ENCODE measurements at places on chromosomes 12 and 14.

DNA sequence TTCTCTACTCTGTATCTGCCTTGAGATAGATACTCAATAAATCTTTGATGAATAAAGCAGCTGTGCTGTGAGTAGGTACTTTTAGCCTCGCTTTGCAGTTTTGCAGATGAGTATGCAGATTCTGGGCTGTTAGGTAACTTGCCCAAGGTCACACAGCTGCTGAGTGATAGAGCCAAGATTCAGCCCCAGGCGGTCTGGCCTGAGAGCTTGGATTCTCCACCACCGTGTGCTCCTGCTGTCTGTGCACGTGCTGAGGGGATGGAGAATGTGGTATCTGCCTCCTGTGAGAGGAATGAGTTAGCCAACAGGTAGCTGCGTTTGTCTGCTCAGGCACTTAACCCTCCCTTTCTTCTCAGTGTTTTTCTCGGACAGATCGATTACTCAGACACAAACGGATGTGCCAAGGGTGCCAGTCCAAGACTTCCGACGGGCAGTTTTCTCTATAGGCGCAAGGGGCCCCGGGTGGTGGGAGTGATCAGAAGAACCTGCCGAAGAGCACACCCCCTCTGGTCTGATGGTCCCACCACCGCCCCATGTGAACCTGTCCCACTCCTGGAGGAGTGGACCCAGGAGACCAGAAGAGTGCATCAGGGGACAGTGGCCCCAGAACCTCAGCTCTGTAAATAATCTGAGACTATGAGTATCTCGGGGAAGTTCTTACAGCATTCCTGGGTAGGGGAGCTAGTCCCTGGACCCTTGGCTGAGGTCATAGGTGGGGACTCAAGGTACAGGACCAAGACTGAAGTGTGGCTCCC lies 6.6 kb upstream of the CSAD start:
- DNase-seq = no peak

DNA sequence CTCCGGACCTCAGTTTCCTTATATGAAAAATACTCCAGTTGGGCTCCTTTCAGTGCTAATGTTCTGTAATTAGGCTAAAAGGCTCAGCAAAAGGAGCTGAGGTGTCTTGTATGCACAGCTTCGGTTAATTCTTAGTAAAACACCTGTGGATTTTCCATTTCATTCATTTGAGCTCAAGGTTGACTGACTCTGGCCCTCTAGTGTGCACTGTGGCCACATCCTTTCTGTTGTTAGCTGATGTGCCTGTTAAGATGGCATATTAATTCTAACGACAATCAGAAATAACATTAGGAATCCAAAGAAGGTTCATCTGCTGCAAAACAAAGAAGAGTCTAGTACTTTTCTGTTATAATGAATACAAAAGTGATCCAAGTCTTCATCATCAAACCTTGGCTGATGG lies 45.6 kb downstream of the UNC79 start:
- no peak for DNase-seq

GRCh38 chr12:24948757-24949722 lies at the start of gene BCAT1:
BCAT1 (minus strand) TSS chr12:24949101; CDS start chr12:24948932, 169 bp downstream.
- peak; percentile 40 for DNase-seq

DNA sequence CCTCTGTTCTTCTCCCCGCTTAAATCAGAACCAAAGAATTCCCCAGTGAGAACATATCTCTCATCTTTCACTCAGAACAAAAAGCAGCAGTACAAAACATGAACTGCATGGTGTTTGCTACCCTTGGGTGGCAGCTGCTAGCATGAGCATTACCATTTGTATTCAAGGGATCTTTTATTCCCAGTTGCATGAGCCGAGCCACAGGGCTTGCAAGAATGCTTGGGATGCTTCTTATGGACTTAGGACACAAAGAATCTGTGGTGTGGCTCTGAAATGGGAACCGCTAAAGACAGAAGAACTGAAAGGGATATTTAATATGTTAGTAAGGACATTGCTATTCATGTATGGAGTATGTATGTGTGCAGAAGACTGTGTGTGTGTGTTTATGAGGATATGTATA lies 190.6 kb downstream of the TMX1 start:
- no peak for DNase-seq

GRCh38 chr12:124359671-124360581 lies 65.0 kb downstream of the RFLNA start:
- no peak for DNase-seq

DNA sequence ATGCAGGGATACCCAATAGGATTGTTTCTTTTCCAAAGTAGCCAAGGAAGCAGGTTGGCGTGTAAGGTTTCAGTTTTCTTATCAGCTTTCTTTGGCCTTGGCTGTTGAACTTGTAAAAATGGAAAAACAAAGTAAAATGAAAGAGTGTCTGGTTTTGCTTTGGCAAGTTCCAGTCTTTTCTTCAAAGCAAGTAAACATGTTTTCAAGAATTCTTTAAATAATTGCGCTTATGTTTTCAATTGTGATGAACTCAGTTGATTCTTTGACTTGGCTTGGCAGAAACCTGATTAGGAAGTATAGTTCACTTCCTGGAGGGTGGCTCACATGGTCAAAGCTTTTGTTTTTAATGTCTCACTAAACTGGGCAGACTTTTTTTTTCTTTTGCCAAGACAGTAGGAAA lies 112.2 kb upstream of the USP44 start:
- no peak for DNase-seq

- DNase-seq = no peak
Observed at GRCh38 chr12:115657081-115658013, 620.1 kb downstream of the MED13L start.

DNA sequence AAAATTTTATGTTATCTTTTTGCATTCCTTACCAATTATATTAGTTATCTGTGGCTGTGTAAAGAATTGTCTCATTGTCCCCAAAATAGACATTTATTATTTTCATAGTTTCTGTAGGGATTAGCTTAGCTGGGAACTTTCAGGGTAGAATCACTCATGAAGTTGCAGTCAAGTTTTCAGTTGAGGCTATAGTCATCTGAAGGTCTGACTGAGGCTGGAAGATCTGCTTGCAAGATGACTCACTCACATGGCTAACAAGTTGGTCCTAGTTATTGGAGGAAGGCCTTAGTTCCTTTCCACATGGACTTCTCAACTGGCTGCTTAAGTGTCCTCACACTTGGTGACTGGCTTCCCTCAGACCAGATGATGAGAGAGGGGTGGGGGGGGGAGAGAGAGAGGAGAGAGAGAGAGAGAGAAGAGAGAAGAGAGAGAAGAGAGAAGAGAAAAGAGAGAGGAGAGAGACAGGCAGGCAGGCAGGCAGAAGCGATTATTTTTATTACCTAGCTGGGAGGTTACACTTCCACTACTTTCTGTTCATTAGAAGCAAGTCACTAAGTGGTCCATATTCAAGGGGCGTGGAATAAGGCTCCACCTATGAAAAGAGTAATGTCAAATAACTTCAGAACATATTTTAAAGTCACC lies 6.4 kb downstream of the AP5M1 start:
- DNase-seq = no peak

DNA sequence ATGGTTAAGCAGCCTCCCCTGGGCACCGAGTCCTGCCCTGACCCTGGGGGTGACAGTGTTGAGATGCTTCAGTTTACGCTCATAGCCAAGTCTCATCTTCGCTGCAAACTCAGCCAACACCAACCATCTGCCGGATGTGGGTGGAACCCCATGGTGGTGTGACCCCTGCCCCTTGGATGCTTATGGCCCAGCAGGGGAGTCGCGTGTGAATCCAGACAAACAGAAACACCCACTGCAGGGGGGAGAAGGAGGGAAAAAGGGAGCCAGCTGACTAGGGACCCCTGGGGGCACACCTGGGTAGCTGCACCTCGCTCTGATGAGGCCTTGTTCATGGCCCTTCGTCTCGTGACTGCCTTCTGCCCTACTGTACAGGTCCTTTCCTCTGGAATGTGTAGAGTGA lies 23.8 kb downstream of the AACS start:
- no peak for DNase-seq

DNA sequence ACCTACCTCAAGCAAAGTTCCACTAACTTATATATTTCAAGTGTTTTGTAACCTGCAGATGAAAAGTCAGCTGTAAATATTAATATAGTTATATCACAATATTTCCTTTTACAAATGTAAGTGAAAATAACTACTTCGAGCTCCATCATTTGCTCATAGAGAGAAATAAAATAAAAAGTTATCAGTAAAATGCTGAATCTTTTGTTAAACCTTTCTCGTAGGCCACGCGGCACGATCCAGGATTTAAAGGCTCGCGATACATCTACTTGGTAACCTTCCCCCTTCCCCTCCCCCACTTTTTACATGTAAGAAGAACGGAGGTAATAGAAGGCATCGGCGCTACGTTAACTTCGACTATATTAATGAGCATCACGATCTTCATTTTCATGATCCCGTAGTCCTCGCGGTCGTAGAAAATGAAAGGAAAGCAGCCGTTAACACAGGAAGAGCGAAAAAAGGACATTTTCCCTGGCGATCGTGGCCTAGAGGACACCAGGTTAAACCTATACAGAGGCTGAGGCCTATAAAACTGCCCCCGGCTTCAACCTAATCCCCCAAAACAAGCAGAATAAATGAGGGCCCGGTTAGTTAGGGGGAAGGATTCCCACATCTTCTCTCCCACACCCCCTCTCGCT lies 508 bp downstream of the HNRNPC start:
- peak; percentile 64 for DNase-seq

DNA sequence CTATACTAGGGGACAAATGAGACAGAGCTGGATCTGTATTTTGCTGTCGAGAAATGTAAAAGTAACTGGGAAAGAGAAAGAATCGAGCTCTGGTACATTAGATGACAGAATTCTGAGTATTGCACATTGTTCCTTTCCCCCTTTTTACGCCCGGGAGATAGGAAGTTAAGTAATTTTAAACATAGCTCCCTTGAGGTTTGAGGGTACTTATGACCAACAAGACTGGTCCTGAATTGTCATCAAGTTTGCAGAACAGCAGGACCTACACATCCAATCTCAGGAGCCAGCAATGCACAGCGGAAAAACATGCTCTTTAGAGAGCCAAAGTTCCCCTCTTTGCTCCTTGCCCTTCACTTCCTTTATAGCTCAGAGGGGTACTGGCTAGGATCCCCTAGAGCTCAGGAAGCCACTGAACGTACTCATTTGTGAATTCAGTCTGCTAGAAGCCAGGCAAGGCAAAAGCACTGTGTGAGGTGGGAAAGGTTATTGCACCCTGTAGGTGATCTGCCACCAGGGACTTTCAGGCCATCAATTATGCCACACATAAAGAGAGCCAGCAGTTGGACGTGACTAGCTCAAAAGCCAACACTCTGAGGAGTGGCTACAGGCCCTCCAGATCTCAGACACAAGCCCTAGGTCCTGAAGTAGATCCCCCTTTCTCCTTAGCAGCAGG lies 333.8 kb downstream of the KCNH5 start:
- DNase-seq = no peak

GRCh38 chr12:91210144-91210543 lies 27.5 kb upstream of the DCN start:
- no peak for DNase-seq

GRCh38 chr12:6782119-6782518 lies 7.2 kb upstream of the CD4 start:
- DNase-seq = no peak

DNA sequence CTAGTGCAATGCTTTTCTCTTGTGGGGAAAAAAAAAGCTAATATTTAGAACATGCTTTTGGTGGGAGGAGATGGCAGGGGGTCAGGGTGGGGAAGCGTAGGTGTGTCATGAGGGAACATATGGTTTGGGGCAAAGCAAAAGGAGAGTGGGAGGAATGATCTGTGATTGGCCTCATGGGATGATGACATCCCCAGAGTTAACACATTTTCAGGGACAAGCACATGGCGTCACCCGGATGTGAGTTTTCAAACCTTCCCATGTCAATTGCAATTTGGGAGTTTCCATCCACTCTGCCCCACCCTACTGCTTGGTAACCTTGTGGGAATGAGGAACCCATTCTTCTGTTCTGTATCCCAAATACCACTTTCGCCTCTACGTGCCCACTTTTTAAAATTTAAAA lies 164.2 kb downstream of the SSPN start:
- DNase-seq = no peak

GRCh38 chr14:70706177-70706576 lies 64.5 kb downstream of the TTC9 start:
- no peak for DNase-seq

DNA sequence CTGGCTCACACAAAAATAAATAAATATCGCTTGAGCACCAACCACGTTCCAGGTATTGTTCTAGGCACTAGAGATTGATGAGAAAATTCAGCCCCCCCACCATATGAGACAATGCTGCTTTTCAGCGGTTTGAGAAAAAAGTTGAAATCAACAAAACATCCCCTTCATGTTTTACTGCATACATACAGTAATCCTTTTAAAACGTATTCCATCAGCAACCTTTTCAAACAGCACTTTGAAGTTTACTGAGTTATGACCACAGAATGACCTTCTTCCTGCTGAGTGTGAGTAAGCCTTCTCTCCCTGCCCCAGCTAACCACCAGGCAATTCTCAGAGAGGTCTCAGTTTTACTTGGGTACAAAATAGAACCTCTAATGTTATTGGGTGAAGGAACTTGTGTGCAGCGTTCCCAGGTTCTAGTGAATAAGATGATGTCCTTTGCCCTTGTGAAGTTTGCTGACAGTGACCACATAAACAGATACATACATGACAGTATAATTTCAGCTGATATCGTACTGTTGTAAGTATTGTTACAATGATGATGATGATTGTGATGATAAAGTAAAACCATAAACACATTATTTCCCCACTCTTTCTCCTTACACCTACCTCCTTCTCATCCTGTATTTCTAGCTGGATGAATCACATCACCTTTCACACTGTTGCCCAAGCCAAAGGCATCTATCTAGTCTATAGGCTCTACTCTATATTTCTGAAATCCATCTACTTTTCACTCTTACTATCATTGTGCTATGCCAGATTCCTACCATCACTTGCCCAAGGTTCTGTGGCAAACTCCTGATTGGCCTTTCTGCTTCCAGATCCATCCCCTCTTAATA lies 124.4 kb upstream of the KRR1 start:
- no peak for DNase-seq

- no peak for DNase-seq
Observed at GRCh38 chr14:103185051-103186029, 62.1 kb downstream of the TNFAIP2 start.
